Activated T-helper 1 cell treated with anti-CD3 and anti-CD28 coated beads, Interleukin-12 subunit alpha, Interleukin-12 subunit beta, Interleukin-2, Interleukin-4 antibody, amounts not matched to agents 30 ng/mL and 10 ng/mL and 1 ng/mL, durations not matched to agents 14 hours and 24 hours and 36 hours (primary cell): ENCODE measurements at places on chromosomes 5 and 9. TPM values are rescaled to one million over a fixed set of nuclear protein-coding genes. Genes with fewer than 3 reads are reported as not detected.

The AGXT2 gene
- not detected in 2 replicates for total RNA-seq

The BASP1 gene
- total RNA-seq = 1.0 and 1.5 TPM in 2 replicates

The RETREG1 gene
- total RNA-seq = 22.4 and 22.5 TPM in 2 replicates

The FAM153A gene
- 6.3 and 6.5 TPM in 2 replicates for total RNA-seq

The TAF11L5 gene
- total RNA-seq = not detected in 2 replicates

- H3K4me1 ChIP-seq = peaks cover 11% of the 10 kb centered on the region
- peaks cover 10% of the 10 kb centered on the region for H3K27me3 ChIP-seq
- no peak overlapping the region for H3K4me3 ChIP-seq
- H3K36me3 ChIP-seq = no peaks in the 10 kb centered on the region
Observed at GRCh38 chr9:86410281-86410680, 56.1 kb upstream of the TUT7 start.

GRCh38 chr5:79464695-79465332, 49.1 kb downstream of the HOMER1 start:
- DNase-seq = no peak
- H3K36me3 ChIP-seq = no peaks in the 10 kb centered on the region
- no peaks in the 10 kb centered on the region for H3K4me1 ChIP-seq
- H3K27me3 ChIP-seq = peaks cover 2% of the 10 kb centered on the region
- H3K4me3 ChIP-seq = no peak overlapping the region
- no peak overlapping the region for H3K27ac ChIP-seq

- no peak for DNase-seq
- peaks cover 14% of the 10 kb centered on the region for H3K4me1 ChIP-seq
- no peaks in the 10 kb centered on the region for H3K36me3 ChIP-seq
Observed at GRCh38 chr9:95027914-95028852, 289.3 kb downstream of the FANCC start.

- no peak for DNase-seq
- H3K4me3 ChIP-seq = no peak overlapping the region
Observed at GRCh38 chr5:123176224-123176937, 87.3 kb downstream of the PRDM6 start.

- H3K4me3 ChIP-seq = no peak overlapping the region
- no peaks in the 10 kb centered on the region for H3K27me3 ChIP-seq
- H3K36me3 ChIP-seq = no peaks in the 10 kb centered on the region
- H3K27ac ChIP-seq = no peak overlapping the region
Observed at GRCh38 chr9:114221706-114222465, 66.5 kb downstream of the COL27A1 start.

GRCh38 chr5:36945687-36946086, 69.1 kb downstream of the NIPBL start:
- no peaks in the 10 kb centered on the region for H3K36me3 ChIP-seq
- peaks cover 5% of the 10 kb centered on the region for H3K4me1 ChIP-seq
- H3K4me3 ChIP-seq = no peak overlapping the region
- no peak for DNase-seq
- no peak overlapping the region for H3K27ac ChIP-seq
- H3K27me3 ChIP-seq = no peaks in the 10 kb centered on the region

- H3K36me3 ChIP-seq = peaks cover 10% of the 10 kb centered on the region
- no peak for DNase-seq
- no peak overlapping the region for H3K27ac ChIP-seq
- peaks cover 19% of the 10 kb centered on the region for H3K4me1 ChIP-seq
- H3K27me3 ChIP-seq = no peaks in the 10 kb centered on the region
Observed at GRCh38 chr5:75460942-75461610, 50.4 kb downstream of the CERT1 start.

DNA sequence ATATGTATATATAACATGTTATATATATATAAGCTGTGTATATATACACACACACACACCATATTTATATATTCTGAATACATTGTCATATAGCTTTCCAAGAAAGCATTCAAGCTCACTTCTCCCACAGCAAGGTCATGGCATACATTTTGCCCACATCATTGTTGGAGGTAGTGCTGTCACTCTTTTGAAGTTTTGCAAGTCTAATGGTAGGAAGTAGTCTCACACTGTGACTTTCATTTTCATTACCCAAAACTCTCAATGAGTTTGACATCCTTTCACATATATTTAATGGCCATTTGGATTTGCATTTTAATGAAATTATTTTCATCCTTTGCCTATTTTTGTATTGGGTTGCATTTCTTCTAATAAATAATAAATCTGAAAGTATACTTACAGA, 59.8 kb upstream of the COX7C start:
- H3K27me3 ChIP-seq = no peaks in the 10 kb centered on the region
- H3K36me3 ChIP-seq = no peaks in the 10 kb centered on the region
- H3K27ac ChIP-seq = no peak overlapping the region
- no peak overlapping the region for H3K4me3 ChIP-seq
- no peak for DNase-seq

- no peak for DNase-seq
- no peaks in the 10 kb centered on the region for H3K4me1 ChIP-seq
- H3K4me3 ChIP-seq = no peak overlapping the region
- H3K27ac ChIP-seq = no peak overlapping the region
Observed at GRCh38 chr5:74051076-74051475, 425.1 kb downstream of the ARHGEF28 start.

DNA sequence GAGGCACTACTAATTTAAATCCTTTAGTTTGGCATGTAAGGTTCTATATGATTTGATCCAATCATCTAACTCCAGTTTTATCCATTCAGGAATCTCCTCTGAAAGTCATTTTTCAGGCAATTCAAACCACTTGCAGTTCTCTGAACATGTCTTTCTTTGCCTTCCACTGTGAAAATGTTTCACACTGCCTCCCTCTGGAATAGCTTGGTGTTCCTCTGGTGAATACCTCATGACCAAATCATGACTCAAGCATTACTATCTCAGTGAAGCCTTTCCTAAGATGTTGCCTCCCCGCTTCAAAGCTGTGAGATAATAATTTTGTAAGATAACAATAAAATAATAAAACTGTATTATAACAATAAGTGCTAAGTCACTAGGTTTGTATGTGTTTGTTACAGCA, 981.1 kb downstream of the DTWD2 start:
- no peaks in the 10 kb centered on the region for H3K27me3 ChIP-seq
- no peak overlapping the region for H3K27ac ChIP-seq
- H3K36me3 ChIP-seq = no peaks in the 10 kb centered on the region
- DNase-seq = no peak

DNA sequence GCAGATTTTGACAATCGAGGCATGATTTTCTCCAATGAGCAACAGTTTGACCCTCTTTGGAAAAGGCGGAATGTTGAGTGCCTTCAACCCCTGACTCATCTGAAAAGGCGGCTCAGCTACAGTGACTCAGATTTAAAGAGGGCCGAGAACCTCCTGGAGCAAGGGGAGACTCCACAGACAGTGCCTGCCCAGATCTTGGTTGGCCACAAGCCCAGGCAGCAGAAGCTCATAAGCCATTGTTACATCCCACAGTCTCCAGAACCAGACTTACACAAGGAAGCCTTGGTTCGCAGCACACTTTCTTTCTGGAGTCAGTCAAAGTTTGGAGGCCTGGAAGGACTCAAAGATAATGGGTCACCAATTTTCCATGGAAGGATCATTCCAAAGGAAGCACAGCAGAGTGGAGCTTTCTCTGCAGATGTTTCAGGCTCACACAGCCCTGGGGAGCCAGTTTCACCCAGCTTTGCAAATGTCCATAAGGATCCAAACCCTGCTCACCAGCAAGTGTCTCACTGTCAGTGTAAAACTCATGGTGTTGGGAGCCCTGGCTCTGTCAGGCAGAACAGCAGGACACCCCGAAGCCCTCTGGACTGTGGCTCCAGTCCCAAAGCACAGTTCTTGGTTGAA, 13.6 kb downstream of the PTPDC1 start:
- no peaks in the 10 kb centered on the region for H3K36me3 ChIP-seq
- H3K27me3 ChIP-seq = no peaks in the 10 kb centered on the region
- H3K4me1 ChIP-seq = no peaks in the 10 kb centered on the region
- DNase-seq = no peak
